GM23338 (cell line): ENCODE measurements at places on chromosomes 7 and 10.

- DNase-seq = no peak
These were observed 7.7 kb downstream of the NEURL1 start for GRCh38 chr10:103501186-103501585.

DNA sequence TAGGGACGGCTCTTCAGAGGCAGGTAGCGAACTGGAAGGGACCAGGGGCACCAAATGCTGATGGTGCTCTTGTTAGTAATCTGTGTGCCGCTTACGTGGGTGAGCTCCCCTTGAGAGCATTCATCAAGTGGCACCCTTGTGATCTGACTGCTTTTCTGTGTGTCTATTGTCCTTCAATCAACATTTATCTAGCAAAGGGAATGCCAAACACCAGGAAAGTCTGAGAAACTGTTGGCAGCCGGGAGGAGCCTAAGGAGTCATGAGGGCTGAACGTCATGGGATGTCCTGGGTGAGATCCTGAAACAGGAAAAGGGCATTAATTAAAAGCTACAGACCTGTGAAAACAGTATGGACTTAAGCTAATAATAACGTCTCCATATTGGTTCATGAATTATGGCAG is 733.1 kb downstream of the TYW1 start:
- no peak for DNase-seq

GRCh38 chr7:105773030-105773460 is 103.4 kb downstream of the ATXN7L1 start:
- DNase-seq = peak; percentile 93

DNA sequence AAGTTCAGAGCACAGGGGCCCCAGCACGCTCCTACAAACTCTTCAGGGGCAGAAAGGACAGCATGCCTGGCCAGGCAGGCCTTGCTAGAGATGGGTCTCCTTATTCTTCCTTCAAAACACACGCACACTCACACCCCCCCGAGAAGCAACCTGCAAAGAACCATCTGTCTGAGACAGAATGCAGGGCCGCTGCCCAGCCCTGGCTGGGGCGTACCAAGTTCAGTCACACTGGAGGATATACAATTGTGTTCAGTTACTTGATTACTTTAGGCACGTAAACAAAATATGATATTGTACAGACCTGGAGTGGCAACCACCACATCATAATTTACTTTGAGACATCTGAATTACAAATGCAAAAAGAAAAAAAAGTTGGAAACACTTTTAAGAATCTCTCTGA is 5.7 kb downstream of the FAM53B start:
- DNase-seq = no peak

- DNase-seq = no peak
These were observed 20.2 kb upstream of the SEM1 start for GRCh38 chr7:96729820-96730219.

- DNase-seq = no peak
These were observed 59.5 kb upstream of the CDCA7L start for GRCh38 chr7:22005151-22005550.

- no peak for DNase-seq
These were observed 60.8 kb downstream of the XRCC2 start for GRCh38 chr7:152615031-152615741.

- no peak for DNase-seq
These were observed 100.9 kb downstream of the PODXL start for GRCh38 chr7:131455546-131455945.

- DNase-seq = peak; percentile 77
These were observed 5.1 kb upstream of the CYP26A1 start for GRCh38 chr10:93068411-93069244.

DNA sequence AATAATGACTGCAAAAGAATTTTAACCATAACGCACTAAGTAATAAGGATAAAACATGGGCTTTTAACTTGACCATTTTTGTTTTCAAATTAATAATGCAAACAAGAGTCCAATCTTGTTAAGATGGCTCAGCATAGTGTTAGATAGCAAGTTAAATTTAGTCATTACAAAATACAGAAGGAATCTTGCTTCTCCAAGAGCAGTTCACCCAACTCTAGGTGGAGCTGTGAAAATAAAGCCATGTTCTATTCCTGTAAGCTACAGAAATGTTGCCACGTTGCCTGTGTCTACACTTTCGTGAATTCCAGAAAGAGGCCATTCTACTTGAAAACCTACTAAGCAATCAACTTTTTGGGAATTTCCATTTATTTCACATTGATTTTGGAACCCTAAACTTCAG is 191.9 kb downstream of the SFMBT2 start:
- DNase-seq = no peak

DNA sequence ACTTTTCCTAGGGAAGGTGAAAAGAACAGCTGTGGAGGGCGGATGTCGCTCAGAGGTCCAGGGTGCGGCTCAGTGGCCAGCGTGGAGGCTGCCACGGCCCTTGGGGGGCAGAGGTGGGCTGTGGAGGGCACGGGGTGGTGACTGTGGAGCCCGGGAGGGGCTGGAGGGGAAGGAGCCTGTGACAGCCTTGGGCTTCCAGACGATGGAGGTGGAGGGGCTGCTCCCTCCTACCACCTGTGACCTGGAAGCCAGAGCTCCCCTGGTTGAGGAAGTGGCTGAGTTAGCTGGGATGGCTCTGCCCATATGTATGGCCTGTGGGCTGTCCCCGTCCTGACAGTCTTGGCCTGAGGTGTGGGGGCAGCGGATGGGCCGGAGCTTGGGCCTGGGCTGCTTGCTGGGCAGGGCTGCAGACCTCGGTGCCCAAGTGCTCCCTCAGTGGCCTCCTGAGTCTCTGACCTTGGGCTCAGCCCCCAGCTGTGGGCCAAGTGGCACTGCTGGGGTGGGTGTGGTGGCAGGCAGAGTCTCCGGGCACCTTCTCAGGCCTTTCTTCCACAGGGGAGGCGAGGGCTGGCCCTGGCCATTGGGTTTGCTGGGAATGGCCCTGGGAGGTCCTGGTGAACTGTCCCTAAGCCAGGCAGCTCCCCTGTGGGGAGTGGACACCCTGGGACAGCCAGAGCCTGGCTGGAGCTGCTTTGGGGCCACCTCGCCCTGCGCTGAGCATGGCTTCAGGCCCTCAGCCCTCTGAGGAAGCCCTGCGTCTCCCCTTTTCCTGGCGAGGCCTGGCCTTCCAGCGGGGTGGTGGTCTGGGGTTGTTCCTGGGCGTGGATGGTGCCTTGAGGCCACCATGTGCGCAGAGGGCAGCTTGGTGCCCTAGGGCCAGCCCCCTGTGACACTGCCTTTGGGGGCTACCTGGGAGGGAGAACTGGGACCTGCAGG is 3.9 kb downstream of the BRI3 start:
- DNase-seq = no peak

- DNase-seq = no peak
These were observed 162.2 kb downstream of the EGFR start for GRCh38 chr7:55180963-55181542.

DNA sequence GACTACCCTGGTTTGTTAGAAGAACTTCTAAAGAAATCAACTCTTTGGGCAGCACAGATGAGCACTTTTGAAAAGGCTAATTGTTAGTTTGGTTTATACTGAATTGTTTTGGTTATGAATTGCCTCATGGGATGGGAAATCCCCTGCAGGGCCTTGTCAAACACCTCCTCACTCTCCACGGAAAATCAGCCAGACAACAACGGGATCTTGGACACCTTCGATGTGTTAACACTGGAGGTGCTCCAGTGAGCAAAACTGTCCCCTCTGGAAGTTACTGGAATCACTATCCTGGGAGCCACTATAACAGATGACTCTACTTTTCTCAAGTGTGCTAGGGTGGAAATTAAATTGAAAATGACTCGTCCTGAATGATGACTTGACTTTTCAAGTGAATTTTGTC is 38.7 kb downstream of the CDK6 start:
- DNase-seq = no peak

- DNase-seq = no peak
These were observed 188.5 kb downstream of the JAZF1 start for GRCh38 chr7:27992097-27992496.

DNA sequence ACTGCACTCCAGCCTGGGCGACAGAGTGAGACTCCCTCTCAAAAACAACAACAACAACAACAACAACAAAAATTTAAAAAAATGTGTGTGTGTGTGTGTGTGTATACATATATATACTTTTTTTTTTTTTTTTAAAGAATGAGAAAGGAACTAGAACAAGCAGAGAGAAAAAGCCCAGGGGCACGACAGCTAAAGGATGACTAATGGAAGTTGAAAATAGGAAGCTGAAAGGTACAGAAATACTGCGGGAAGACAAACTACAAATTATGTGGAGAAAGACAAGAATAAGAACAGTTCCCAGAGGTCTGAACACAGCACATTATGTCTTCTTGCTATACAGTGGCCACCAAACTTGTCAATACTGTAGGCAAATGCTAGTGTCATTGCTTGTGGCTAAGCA is 141.9 kb upstream of the PRSS1 start:
- DNase-seq = no peak

GRCh38 chr10:91598211-91598977 is 34.5 kb downstream of the PPP1R3C start:
- DNase-seq = no peak

DNA sequence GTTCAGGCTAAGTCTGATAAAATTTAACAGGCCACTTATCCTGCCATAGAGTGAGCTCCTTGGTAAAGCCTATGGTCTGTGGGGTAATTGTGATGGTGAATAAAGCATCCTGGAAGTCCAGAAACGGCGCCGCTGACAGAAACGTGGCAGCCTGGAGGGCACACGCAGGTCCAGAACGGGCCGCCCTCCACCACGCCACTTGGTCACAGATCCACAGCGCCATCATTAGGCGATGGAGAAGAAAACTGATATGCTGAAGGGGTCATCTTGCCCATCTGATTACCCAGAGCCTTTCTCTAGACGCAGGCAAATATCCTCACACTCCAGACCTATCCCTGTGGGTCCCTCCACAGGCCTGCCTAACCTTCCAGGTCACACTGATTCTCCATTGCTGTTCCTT is 37.8 kb downstream of the PODXL start:
- no peak for DNase-seq

GRCh38 chr7:137801003-137801402 is 45.8 kb downstream of the DGKI start:
- no peak for DNase-seq

GRCh38 chr10:101850749-101851148 is 7.1 kb upstream of the KCNIP2 start:
- DNase-seq = no peak

GRCh38 chr10:5354068-5354467 is 10.7 kb upstream of the UCN3 start:
- DNase-seq = no peak

DNA sequence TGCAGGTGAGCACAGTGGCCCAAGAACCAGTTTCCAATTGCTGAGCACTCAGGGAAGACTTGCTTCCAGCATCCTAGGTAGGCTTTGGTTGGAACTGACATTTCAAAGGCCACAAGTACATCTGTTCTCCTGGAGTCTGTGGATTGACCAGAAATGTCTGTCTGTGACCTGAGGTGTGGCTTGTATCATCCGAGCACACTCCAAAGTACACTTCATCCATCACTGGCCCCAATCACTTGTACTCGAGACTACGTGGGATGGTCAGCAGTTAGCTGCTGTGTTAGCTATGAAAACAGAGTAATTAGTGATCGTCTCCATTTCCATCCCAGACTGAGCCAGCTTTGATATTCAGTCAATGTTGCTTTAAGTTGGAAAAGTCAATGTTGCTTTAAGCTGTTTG is 45.0 kb downstream of the MKI67 start:
- DNase-seq = no peak

DNA sequence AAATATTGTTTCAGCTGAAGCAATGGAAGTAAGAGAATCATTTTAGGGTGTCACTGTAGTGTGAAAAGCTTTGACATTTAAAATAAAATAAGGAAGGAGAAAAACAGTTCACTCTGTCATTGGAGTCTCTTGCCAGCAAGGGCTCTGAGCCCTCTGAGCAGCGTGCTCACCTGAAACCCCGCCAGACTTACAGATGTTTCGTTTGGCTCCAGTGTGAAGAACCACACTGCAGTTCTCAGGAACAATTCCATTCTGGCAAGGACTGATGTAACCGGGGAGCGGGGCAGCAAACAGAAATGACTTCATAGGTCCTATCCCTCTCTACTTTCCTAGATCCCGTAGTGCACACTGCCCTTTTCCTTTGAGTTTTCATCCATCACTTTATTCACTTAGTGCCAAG is 164.3 kb downstream of the CELF2 start:
- no peak for DNase-seq

GRCh38 chr7:80924090-80924489 is 5.2 kb upstream of the SEMA3C start:
- no peak for DNase-seq

DNA sequence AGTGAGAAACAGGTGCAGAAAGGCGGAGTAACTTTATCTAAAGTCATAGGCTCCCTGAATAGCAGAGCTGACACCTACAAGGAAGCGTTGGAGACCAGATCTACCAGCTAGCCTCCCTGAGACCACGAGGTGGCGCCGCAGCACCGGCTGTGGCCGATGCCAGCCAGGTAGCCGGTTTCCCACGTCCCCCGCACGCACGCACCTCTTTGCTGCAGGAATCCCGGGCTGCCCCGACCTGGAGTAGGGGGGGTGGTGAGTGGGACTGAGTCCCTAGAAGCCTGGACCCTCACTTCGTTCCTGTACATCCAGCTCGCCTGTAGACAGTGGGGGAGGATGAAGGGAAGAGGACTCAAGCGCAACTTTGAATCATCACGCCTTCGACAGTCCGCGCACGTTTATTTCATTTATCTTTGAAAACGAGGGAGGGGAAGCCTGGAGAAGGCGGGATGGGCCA is 3.7 kb downstream of the ELOVL3 start:
- DNase-seq = peak; percentile 92

DNA sequence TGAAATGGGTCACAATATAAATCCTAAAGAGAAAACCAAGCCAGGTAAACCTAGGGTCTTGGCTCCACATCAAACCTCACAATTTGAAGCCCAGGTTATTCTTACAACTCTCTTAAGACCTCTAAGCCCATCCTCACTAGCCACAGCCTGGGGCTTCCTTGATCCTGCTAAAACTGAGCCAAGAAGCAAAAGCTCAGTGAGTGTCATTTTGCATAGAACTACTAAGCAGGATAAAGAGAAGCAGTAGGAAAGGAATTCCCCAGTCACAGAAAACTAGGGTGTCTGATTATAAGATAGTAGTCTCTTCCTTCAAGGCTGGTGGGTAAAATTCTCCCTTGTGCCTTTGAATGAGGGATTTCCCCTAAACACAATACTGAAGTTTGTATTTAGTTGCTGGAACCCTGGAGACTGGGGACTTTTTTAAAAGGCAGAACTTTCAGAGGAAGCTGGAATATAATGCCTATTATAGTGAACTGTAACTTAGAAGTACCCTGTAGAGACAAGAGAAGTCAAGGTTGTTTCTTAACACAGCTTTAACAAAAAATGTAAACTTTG is 196.6 kb upstream of the KIAA1217 start:
- DNase-seq = peak; percentile 17

GRCh38 chr10:9608602-9609001 is 1409.1 kb upstream of the CELF2 start:
- DNase-seq = peak; percentile 36

- DNase-seq = no peak
These were observed 247.0 kb downstream of the SORCS1 start for GRCh38 chr10:106917452-106918055.

DNA sequence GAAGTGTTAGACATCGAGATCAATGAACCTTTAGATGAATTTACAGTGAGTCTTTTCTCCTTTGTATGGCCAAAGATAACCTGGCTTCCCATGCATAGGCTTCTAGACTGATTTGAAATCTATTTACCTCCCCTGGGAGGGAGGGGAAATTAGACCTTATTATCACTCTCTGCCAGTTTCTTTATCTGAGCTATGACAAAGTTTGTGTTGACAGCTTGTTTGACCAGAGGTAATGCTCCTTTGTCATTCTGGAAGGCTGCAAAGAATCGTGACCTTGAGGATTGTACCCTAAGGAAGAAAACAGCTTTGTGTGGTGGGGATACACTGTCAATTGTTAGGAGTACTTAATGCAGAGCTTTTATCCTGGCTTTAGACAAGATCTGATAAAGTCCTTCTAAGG is 36.4 kb downstream of the RBM33 start:
- DNase-seq = no peak

- no peak for DNase-seq
These were observed 107.4 kb downstream of the DNAJB6 start for GRCh38 chr7:157444011-157444842.
